ENCODE measurements at places on chromosomes 5 and 9.

GRCh38 chr5:87382224-87382623, 30.5 kb downstream of the CCNH start:
- DNase-seq: no peak

GRCh38 chr9:138071292-138071691, 193.7 kb downstream of the CACNA1B start:
- DNase-seq: no peak

DNA sequence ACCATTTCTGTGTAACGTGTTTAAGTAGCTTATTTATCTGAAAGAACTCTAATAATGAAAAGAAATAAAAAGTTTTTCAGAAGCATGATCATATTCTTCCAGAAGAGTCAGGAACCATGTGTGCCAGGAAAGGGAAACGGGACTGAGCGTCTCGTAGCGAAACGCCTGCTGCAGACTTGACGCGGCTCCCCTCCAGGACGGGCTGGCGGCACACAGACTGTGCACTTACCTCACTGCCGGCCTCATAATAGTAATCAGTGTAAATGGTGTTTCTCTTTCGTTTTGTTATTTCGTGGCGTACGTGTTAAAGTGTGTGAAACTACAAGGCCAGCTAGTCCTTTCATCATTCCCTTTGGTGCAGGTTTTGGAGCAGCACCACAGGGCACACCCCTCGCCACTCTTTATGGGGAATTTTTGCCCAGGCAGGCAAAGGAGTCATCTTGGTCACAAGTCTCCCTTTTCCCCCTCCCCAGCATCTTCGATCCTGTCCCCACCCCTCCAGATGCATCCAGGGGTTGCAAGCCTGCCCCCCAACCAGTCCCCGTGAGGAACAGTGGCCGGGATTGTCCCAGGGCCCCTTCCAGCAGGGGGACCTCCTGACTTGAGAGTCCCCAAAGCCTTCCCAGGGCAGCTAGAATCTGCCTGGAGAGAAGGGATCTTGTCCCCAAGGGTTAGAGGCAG, 233.1 kb downstream of the FANCC start:
- DNase-seq: no peak

- no peak for DNase-seq
These were observed 17.4 kb downstream of the C5orf15 start for GRCh38 chr5:133950821-133951612.

DNA sequence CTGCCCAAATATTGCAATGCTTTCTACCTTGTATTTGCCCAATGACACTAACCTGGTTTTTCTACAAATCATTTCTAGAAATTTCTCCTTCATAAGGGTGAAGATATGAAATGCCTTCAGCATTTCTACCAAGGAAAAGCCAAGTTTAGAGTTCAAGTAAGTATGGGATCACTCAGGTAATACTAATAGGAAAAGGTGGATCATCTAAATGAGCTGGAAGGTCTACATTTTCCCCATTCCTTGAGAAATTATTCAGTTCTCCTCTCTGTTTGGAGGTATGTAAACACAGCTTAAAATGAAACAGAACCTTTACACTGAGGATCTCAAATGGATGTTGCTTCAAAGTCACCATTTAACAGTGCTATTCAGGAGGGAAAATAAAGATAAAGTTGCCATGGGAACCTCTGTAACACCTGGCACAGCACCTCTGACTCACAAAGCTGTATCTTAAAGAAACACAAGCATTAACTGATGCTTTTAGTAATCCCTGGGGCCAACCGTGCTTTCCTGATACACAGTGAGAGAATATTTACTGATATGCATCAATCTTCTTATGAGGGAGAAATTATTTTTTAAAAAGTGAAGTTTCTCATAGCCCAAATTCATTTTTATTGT, 161.3 kb downstream of the DRD1 start:
- DNase-seq: no peak
